ENCODE measurements at places on chromosomes 2 and 18. TPM values are rescaled to one million over a fixed set of nuclear protein-coding genes. Genes with fewer than 3 reads are reported as not detected.
A peak's percentile ranks its signal among the peaks of the same experiment; 100 is the strongest.

GRCh38 chr18:62848946-62849345, 133.6 kb downstream of the PHLPP1 start:
- no peak for DNase-seq

GRCh38 chr2:179521944-179522343, 257.3 kb upstream of the SESTD1 start:
- no peak for DNase-seq

DNA sequence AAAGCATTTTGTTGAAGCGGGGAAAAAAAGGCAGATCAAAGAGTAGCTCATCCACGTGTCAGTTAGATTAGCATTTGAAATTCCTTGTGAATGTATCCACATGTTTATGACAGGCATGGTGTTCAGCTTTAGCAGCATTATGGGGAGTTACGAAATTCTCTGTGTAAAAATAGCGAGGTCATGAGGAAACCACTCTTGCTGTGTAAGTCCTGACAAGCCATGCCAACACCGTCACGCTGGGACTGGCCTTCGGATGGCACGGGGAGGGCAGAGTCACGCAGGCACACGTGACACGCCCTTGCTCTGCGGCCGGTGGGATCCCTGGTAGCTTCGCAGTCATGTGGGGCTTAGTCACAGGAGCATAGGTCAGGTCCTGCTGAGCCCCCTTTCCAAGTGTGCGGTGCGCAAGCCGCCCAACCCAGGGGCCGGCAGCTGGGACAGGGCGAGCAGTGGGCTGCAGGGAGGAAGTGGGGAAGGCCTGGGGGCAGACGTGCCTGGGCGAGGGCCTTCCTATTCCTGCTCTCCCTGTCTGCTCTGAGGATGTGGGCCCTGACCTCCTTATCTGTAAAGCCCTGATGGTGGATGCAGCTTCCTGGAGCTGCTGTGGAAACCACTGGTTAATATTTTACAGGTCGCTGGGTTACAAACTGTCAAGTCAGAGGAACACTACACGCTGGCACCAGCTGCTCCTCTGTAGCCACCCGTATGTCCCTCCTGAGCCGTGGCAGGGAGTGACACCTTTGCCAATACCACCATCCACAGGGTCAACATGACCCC, 18.0 kb downstream of the MBP start:
- DNase-seq, result peak; percentile 86

DNA sequence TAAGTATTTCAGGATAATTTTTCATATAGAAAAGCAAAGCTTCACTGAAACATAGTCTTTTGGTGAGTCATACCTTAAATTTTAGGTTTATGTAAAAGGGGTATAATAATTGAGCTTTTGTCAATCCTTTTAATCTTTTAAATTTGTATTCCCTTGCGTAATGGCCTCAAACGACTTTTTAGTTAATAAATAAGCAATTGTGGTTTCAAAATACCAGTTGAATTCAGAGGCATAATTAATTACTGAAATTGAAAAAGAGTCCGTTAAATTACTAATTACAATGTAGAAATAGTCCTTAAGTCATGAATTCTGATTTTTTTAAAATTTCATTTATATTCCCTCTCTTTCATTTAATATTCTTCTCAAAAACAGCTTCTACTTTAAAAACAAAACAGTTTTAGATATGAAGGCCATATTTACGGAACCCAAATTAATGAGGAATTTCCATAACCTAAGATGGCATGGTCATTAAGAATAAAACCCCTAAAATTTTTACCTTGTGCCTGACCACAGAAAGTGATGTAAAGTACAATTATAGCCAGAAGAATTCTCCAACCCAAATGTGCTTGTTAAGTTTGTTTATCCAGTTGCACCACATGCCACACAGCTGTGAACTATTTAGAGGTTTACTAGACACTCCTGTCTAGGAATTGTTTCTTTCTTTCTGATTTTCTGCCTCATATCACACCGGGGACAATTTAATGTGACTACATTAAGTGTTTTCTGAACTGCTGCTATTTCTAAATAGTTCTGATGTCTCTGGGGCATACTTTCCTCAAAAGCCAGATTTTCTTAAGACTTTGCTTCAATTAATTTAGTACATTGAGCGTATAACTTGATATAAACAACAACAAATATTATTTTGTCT, 60.7 kb upstream of the ITGA4 start:
- no peak for DNase-seq

The SERPINB11 gene
- not detected for total RNA-seq

The FAM228A gene
- total RNA-seq, result 0.28 TPM

The ARHGEF33 gene
- 0.34 TPM for total RNA-seq

The SH3RF3 gene
- 13.5 TPM for total RNA-seq
